H1 (cell line): ENCODE measurements at places on chromosomes 3 and 15.

DNA sequence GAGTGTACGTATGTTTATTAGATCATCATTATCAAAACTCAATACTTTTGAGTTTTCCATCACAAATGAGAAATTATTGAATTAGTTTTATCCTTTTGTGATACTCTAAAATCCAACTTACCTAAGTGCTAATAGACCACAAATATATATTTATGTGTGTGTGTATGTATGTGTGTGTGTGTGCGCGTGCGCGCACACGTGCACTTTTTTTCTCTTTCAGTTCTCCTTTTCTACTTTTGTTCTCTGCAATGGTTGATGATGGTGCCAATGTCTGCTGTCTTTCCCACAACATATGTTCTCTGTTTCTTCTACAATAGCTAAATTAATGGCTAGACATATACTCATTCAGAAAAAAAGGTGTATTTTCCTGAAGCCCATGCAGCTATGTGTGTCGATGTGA is 571.6 kb upstream of the ARPP21 start:
- no peak for DNase-seq

DNA sequence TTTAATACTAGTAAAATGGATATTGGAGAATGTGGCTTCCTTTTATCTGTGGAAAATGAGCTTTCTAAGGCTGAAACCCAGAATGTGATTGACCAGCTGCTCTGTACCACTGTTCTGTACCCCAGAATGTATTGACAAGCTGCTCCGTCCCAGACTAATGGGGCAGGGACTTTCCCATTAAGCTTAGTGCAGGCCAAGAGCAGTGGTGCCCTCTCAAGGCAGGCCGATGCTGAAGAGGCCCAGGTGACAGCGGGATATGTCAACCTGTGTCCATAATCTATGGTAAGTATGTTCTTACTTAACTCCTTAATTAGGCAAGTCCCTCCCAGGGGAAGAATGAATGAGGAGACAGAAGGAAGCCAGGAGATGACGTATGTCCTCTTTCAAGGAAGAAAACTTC is 31.1 kb downstream of the SGO1 start:
- no peak for DNase-seq

DNA sequence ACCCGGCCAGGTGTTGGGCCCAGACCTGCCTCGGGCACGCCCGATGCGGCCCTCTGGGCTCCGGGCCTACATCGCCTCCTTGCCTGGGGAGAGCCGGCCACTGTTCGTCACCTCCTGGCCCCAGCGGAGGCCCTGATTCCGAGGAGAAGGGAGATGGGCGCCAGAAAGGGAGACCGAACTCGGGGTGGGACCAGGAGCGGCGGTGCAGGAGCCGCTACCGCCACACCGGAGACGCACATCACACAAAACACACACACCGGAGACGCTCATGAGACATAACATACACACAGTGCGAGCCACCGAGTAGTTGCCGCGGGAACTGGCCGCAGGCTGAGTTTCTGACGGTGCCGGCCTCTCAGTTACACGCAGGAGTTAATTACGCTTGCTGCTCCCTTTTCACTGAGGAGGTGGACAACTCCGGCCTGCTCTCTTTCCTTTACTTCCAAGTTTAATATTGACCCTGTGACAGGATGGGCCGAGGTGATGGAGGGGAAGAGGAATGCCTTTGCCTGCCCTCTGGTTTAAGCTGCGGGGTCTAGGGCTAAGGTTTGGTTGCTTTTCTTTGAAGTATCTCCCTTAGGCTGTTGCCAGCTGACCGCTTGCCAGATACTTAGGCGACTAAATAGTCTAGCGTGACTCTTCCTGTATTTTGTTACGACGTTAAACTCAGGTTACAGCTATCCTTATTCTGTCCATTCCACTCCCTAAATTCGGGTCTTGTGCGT is 570 bp downstream of the PCNP start:
- peak; percentile 73 for DNase-seq

GRCh38 chr15:100717596-100717995 is 115.2 kb downstream of the ASB7 start:
- no peak for DNase-seq

DNA sequence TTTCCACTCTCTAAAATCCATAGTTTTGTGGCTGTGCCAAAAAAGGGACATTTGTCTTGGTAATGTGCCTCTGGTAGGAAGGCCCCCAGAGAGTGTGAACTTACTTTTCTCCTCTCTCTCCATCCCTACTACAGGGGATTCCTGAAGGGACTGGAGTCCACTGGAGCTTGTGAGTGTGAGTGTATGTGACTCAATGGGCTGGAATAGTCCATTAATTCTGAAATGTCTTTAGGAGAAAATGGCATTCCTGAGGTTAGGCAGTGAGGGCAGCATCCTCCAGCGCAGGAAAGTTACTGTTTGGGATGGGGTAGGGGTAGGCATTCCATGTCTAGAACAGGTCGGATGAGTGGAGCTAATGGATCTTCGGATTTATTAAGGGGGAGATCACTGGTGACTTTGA is 59.8 kb upstream of the CACNA2D3 start:
- DNase-seq = no peak

- no peak for DNase-seq
Observed at GRCh38 chr3:62113092-62113491, 260.3 kb downstream of the FEZF2 start.

- peak; percentile 31 for DNase-seq
Observed at GRCh38 chr3:40580494-40581091, 55.8 kb downstream of the ZNF621 start.

- no peak for DNase-seq
Observed at GRCh38 chr3:26621906-26622620, 509 bp upstream of the LRRC3B start.

DNA sequence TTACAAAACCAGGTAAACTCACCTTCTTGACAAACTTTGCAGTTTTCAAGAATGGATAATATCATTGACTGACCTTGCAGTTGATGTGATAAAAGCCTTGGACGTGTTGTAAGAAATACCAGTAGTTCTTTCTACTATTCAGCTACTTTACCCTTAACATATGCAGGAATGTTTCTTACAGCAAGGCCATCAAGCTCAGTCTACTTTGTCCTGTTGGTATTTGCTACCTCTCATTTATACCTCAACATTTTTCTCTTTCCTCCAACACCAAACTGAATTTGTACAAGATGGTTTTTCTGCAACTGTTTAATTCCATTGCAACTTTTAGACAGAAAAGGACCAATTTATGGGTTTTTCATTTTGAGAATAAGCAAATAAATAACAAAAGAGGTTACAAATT is 147.4 kb upstream of the BCHE start:
- no peak for DNase-seq

GRCh38 chr3:170813266-170813665 is 56.7 kb downstream of the RPL22L1 start:
- no peak for DNase-seq

GRCh38 chr3:78873641-78874040 is 894.2 kb downstream of the ROBO1 start:
- DNase-seq = no peak

DNA sequence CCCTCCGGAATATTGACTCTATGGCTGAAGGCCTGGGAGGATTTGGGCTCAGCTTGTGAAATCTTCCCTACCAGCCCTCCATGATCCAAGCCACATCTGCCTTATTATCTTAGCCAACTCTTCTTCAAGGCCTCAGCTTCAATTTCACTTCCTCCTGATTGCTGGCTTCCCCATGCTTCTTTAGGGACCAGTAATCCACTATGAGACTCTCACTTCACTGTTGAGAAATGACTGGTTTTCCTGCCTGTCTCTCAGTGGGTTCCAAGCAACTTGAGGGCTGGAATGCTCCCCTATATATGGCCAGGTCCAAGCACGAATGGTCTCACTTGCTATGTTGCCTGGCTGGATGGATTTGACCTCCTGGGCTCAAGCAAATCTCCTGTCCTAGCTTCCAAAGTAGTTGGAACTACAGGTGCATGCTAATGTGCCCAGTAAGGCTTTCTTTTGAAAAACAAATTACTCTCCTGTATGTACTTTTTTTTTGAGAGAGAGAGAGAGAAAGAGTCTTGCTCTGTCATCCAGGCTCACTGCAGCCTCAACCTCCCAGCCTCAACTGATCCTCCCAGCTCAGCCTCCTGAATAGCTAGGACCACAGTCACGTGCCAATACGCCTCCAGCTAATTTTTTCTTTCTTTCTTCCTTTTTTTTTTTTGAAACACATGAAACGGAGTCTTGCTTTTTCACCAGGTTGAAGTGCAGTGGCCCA is 7.9 kb upstream of the PIK3CB start:
- DNase-seq = no peak

GRCh38 chr15:80162059-80162554 is 9.3 kb downstream of the FAH start:
- DNase-seq = no peak

DNA sequence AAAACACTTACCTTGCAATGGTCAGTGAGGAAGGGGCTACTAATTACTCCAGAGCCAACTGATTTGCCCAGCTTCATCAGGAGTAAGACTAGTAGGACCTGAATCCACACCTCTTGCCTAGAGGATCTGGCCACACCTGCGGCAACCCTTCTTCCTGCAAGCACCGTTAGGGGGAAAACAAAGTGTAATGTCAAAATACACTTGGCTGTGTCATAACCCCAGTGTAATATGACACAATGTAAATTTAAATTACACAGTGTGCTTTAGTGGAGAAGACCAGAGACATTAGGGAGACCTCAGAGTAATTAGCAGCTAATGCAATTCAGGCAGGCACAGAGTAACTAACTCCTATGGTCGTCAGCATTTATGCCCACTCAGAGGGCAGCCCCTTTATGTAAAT is 308.5 kb upstream of the ARRDC4 start:
- no peak for DNase-seq

GRCh38 chr15:51398626-51399025 is 57.2 kb downstream of the GLDN start:
- DNase-seq = peak; percentile 37

GRCh38 chr3:144865948-144866347 is 894.3 kb downstream of the DIPK2A start:
- no peak for DNase-seq

DNA sequence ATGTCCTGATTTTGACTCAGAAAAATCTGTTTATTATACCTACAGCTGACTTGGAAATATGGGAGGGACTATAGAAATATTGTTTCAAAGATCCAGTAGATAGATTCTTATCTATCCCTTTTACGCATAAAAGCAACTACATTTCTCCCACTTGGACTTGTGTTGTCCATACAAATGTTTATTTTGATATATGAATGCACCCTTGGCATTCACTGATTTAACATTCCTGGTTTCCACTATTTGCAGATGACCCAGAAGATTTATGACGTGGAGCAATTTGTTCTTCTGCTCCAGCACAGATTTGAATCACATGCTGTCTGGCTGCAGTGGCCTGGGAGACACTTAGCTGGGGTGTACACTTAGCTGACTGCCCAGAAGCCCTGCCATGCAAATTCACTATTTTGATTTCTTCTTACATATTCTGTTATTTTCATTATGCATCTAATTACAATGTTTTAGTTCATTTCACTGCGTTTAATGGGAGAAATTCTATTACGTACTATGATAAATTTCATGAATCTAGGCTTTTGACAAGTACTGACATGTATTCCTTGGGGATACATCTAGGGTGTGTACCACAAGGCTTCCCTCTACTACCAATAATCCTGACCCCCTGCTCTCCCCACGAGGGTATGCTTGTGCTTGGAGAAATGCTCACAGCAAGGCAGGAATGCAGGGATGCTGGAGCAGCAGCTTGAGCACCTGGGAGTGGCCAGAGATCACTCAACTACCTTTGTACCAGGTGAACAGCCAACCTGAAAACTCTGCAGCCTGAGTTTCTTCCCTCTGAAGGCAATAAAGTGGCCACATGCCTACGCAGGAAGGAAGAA is 223.6 kb upstream of the TBL1XR1 start:
- no peak for DNase-seq

GRCh38 chr15:36392676-36393266 is 186.7 kb upstream of the CDIN1 start:
- no peak for DNase-seq

DNA sequence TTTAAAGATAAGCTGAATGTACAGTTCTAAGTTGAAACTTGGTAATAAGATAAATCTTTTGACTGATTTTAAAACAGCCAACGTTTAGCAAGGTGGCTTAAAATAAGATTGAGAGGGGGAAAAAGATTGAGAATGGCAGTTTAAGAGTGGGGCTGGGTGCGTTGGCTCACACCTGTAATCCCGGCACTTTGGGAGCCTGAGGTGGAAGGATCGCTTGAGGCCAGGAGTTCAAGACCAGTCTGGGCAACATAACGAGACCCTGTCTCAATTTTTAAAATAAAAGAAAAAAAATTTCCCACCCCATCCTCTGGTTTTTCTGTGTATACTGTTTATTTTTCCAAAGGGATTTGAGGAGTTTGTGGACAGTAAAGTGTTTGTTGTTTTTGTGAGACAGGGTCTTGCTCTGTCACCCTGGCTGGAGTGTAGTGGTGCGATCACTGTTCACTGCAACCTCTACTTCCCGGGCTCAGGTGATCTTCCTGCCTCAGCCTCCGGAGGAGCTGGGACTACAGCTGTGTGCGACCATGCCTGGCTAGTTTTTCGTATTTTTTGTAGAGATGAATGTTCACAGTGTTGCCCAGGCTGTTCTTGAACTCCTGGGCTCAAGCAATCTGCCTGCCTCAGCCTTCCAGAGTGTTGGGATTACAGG is 3.0 kb downstream of the MAPK6 start:
- no peak for DNase-seq
